NT2/D1 (cell line): ENCODE measurements at places on chromosomes 3 and 15.

DNA sequence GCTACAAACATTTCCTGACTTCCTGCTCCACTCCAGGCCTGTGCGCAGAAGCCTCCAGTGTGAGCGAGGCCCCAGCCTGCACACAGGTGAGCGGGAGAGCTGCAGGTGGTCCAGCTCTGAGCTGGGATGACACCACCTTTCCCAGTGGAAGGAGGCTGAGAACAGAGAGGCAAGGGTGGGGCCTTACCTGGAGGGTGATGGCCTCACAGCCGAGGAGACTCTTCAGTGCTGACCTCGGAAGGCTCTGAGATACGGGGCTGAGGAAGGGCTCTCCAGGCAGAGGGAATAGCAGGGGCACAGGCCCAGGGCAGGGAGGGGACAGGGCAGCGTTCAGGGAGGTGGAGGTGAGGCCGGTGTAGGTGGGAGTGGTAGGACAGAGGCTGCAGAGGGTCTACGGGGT lies 70.8 kb downstream of the EFCAB12 start:
- DNase-seq = no peak

DNA sequence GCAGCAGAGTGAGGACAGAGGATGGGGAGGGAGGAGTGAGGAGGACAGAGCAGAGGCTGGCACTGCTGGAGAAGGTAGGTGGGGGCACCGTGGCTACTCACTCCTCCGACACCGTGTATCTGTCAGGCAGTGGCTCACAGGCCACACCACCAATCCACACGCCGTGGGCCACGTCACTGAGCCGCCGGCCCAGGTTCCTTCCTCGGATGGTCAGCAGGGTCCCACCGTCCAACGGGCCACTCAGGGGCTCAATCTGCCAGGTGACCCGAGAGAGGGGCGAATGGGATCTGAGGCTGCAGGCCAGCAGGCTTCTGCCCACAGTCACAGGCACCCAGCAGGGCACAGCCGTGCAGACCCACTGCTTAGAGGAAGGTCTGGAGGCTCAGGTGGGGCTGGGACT lies 30.5 kb downstream of the H1-8 start:
- no peak for DNase-seq

GRCh38 chr15:49415149-49415548 lies 7.9 kb upstream of the FGF7 start:
- DNase-seq = no peak

GRCh38 chr3:141234283-141234682 lies 2.7 kb downstream of the PXYLP1 start:
- DNase-seq = no peak

DNA sequence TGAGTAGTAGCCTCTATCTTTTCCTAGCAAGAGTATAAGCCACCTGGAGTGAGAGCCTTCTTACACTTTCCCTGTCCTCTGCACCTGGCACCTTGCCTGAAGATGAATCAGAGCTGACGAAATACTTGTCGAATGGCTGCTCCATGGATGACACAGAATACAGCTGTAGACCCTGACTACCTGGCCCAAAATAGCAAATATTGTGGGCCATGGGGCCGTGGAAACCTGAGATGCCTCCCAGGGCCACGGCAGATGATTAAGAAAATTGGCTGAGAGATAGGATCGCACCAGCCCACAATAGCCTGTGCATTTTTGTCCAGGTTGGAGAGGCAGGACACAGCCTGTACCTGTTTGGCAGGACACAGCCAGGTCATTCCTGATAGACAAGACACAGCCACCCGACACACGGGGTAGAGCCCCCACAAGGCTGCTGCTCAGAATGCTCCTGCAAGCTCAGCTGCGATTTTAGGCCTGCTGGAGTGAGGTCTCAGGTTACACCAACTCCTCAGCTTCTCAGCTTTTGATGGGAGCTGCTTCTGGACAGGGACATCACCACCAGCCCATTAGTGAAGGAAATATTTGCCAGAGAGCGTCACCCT lies 22.9 kb upstream of the TPM1 start:
- no peak for DNase-seq

DNA sequence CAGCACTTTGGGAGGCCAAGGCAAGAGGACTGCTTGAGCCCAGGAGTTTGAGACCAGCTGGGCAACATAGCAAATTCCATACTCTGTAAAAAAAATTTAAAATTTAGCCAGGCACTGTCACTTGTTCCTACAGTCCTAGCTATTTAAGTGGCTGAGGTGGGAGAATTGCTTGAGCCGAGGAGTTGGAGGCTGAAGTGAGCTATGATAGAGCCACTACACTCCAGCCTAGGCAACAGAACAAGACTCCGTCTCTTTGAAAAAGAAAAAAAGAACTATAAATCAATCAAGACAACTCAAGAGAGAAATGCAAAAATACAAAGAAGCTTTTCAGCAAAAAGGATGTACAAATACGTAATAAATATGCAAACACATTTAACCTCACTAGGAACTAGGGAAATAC lies 78.8 kb downstream of the TJP1 start:
- DNase-seq = no peak

DNA sequence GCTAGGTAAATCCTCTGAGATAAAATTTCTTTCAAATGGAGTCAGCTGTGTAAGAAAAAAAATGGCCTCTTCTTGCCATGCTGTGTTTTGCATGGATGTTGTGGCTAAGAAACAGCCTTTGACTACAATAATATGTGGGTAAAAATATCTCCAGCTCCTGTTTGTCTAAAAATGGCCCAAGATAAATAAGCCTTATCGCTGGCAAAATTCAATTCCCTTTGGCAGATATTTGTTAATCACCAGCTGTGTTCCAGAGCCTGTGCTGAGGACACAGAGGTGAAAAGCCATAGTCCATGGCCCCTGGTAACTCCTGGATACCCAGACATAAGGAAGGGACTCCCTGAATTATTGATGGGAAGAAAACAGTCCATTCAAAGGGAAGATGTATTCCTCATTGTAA lies 15.3 kb upstream of the RAMAC start:
- no peak for DNase-seq

DNA sequence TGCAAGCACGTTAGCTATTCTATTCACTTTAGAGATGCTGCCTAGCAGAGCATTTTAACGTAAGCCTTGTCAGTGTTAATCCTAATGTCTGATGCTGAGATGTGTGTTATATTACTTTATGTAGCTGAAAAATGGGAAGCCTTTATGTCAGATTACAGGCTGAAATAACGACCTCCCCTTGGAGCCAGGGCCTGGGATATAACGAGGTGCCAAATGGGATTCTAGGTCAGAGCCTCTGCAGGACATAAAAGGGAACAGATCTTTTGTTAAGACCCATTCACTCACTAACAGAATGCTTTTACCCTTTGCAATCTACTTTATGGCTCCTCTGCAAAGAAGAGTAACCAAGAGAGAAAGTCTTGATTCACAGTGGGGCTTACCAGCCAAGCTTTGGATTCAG lies 815.5 kb upstream of the CFAP20DC start:
- no peak for DNase-seq

DNA sequence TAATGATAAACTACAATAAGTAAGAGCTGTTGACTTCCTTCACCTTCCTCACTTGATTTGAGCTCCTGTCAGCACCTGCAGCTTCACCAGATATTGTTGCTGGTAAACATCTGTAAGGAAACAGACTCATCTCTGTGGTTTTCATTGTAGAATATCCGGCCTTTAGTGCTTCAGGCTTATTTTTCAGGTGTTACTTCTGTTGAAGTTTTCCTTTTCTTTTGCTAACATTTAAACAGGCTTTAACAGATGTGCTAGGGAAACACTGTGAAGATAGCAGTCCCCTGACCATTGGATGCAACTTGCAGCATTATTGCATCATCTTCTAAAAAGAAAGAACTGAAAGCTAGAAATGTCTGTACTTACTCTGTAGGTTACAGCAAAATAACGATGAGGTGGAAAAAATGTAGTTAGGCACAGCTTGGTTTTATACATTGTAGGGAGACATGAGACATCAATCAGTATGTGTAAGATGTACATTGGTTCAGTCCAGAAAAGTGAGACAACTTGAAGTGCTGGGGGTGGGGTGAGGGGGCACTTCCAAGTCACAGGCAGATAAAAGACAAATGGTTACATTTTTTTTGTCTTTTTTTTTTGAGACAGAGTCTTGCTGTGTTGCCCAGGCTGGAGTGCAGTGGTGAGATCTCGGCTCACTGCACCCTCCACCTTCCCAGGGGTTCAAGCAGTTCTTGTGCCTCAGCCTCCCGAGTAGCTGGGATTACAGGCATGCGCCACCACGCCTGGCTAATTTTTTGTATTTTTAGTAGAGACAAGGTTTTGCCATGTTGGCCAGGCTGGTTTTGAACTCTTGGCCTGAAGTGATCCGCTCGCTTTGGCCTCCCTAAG lies 10.2 kb downstream of the EDEM1 start:
- no peak for DNase-seq

GRCh38 chr15:29074045-29074444 lies 188.3 kb downstream of the APBA2 start:
- no peak for DNase-seq

GRCh38 chr3:194592798-194593752 lies 40.1 kb downstream of the TMEM44 start:
- DNase-seq = no peak

DNA sequence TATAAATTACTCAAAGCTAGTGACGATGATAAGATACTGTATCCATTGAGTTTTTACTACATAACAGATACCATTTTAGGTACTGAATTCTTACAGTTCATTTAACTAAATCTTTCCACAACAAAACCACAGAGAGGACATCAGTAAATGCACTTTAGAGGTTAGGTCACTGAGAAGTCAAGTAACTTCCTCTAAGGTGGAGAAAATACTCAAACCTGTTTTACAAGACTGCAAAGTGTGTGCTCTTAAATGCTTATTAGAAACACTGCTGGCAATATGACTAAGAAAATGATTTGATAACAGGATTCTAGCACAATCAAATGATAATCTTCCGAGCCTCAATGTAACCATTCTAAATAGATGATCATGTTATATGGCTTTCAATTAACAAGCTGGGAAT lies 99.4 kb downstream of the UBE3A start:
- DNase-seq = no peak

DNA sequence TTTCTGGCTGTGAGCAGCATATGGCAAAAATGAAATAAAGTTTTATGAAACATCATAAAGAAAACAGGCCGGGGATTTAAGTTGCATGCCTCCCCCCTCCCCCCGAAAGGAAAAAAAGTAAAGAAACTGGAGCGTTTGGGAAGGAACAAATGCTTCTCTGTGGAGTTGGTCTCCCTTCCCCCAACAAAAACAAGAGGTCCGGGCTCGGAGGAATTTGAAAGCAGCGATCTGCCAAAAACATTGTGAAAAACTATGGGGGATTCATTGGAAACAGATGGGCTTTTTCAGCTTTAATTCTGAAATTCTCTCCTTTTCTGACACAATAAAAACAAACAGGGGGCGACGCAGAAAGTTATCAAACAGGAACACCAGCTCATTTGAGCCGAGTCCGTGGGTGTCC lies 17.0 kb downstream of the RGMA start:
- DNase-seq = no peak
